ENCODE measurements at places on chromosomes 6 and 20. TPM values are rescaled to one million over a fixed set of nuclear protein-coding genes. Genes with fewer than 3 reads are reported as not detected.

CYP24A1 gene
- not detected for total RNA-seq

GRCh38 chr20:19601126-19601810 lies 156.8 kb upstream of the RIN2 start:
- DNase-seq = no peak

GRCh38 chr20:45128099-45128498 lies 3.8 kb upstream of the WFDC12 start:
- DNase-seq = no peak

IRF4 gene
- total RNA-seq = 0.28 TPM

- DNase-seq = peak; percentile 86
Measured at GRCh38 chr6:139376604-139377218, 2.3 kb upstream of the CITED2 start.

- no peak for DNase-seq
Measured at GRCh38 chr20:958936-959815, 42.9 kb downstream of the RSPO4 start.

AURKA gene
- 1.2 TPM for total RNA-seq

DNA sequence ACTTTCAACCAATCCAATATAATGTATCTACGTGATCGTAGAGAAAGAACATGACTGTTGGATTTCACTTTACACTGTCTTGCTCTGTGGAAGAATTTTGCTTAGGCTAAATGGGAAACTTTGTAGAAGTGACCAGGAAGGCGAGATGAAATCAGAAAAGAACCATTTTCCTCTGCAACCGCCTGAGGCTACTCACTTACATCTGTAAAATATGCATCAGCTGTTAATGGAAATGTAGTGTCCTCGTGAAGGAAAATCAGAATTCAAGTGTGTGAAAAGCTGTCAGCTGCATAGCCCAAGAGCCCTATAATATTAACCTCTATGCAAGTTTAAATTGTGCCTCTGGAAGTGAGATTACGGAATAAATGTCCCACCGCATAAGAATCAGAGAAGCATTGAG lies 277.9 kb downstream of the C6orf118 start:
- no peak for DNase-seq

CRISP3 gene
- total RNA-seq = not detected

DNA sequence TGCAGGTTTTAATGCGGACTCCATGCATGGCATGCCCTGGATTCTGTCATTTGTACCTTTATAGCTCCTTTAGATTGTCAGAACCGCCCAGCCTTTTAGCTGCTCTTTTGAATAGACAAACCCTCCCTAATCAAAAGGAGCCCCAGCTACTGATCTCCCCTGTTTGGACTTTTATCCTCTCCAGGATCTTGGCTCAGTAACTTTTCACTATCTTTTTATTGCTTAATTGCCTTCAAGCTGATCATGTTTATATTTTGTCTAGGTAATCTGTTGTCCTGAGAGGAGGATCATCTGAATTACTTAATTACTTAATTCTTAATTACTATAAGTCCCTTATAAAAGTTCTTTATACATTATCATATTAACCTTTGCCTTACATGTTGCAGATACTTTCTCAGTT lies 93.2 kb downstream of the HIVEP1 start:
- no peak for DNase-seq

TNF gene
- total RNA-seq = 0.33 TPM

DNA sequence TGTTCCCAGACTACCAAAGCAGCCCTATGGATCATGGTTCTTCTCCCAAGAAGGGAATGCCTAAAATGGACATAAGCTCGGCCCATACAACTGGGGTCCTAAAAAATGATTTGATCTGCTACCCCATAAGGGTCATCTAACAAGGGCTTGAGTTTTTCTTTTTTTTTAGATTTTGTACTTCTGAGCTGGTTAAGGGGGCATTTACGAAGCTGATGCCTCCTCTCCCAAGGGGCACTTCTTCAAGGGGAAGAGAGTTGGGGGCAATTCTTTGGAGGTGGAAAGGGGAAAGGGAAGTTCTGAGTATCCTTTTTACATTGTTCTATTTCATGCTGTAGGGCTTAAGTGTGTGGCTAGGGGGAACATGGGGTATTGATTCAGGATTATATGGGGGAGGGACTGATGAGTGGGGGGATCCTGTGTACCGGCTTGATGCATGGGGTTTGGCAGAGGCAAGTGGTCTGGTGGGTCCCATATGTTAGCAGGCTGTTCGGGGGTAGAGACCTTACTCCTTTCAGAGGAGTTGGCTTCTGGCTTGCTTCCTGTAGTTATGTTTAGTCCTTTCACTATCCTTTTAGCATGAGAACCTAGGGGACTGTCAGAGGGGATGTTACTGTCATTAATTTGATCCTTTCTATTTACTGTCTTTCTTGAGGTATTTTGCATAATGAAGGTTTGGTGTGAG lies 8.1 kb upstream of the ZNFX1 start:
- DNase-seq = no peak

DNA sequence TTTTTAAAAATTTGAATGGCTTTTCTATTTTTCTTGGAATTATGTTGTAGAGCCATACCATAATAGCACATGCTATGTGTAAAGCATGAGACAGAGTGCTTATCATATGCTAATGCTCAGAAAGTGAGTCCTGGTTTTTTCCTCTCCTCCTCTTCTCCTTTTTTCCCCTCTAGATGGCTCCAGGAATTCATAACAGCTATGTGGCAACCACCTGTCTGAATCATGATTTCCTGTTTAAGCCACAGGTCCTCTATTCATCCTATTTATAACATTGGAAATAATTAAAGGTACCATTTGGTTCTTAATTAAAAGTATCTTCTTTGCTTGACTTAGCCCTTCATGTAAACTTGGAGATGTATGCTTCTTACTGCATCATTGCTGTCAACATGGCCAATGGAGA lies 260.0 kb upstream of the MAP3K7 start:
- DNase-seq = no peak
